Right kidney (tissue), 9 donors: ENCODE measurements at places on chromosomes 2 and 18.
A peak's percentile ranks its signal among the peaks of the same experiment; 100 is the strongest.

GRCh38 chr2:164771897-164772296, 69.7 kb downstream of the COBLL1 start:
- no peak for DNase-seq

DNA sequence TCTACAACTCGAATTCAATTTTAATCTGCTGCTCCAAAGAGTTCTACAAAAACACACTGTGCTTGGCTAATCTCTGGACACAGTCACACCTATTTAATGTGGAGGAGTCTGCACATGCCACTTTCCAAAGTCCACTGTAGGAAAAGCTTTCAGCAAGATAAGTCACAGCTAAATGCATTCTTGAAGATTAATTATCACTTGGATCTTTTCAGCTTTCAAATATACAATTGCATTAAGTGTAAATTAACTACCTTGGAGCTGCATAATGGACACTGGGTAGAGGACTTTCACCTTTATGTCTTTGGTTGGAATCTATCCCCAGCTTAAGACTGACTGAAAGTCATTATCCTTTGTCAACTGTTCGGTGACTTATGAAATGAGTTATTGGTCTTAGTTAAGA, 565.1 kb downstream of the PIK3C3 start:
- no peak for DNase-seq

DNA sequence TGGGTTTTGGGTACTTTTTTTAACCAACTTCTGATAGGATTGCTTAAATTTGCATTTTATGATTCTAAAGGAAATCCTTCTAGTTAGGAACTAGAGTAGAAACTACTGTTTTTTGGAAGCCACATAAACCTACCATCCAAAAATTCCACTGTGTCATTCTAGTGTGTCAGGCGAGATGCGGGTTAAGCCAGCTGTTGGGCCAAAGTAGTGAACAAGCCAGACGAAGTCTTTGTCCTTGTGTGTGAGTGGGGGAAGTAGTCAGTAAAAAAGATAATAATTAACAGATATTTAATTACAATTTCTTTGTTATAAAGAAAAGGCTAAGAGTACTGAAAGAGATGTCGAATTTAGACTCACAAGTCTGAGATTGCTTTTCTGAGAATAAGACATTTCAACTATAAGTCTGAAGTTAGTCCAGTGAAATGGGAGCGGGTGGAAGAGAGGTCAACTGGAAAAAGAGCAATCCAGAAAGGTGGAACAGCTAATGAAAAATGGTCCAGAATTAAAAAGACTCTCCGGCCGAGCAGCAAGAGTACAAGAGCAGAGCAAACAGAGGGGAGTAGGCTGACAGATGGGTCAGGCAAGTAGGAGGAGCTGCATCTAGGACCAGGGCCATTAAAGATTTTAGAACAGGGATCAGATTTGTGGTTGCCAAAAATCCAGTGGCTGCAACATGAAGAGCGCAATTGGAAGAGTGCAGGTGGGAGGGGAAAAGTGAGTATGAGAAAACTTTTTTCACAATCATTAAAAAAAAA, 1.5 kb downstream of the EPB41L5 start:
- DNase-seq: peak; percentile 48

DNA sequence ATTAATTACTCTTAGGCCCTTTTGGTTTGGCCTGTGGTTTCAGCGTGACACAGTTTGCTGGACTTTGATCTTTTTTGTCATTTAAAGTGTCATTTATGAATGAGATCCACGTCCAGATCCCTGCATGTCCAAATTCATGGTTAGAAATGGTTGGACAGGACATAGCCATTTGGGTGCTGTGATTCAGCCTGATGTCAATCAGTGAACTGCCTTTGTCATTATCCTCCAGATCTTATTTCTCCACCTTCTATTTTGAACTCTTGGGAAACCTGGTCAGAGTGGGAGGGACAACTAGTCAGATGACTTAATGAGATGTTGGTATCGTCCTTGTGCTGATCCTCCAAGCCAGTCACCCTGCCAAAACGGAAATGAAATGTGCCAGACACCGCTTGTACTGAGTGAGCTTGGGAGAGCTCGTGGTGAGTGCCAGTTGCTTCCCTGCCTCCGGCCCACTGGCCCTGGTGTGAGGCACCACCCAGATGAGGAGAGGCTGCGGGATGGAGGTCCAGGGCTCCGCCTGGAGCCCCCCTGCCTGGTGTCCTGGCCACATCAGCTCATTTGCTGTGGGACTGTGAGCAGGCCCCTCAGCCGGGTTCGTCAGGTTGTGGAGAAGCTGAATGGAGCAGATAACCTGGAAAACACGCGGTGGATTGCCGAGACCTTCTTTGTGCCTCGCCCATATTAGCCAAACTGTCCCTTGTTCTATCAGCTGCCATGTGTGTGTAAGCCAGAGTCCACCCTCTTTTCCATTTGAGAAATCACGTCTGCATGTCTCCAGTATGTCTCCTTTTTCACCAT, 70.1 kb downstream of the DGKD start:
- no peak for DNase-seq

- no peak for DNase-seq
These were observed 625.5 kb downstream of the ARHGAP15 start for GRCh38 chr2:143754742-143755141.

DNA sequence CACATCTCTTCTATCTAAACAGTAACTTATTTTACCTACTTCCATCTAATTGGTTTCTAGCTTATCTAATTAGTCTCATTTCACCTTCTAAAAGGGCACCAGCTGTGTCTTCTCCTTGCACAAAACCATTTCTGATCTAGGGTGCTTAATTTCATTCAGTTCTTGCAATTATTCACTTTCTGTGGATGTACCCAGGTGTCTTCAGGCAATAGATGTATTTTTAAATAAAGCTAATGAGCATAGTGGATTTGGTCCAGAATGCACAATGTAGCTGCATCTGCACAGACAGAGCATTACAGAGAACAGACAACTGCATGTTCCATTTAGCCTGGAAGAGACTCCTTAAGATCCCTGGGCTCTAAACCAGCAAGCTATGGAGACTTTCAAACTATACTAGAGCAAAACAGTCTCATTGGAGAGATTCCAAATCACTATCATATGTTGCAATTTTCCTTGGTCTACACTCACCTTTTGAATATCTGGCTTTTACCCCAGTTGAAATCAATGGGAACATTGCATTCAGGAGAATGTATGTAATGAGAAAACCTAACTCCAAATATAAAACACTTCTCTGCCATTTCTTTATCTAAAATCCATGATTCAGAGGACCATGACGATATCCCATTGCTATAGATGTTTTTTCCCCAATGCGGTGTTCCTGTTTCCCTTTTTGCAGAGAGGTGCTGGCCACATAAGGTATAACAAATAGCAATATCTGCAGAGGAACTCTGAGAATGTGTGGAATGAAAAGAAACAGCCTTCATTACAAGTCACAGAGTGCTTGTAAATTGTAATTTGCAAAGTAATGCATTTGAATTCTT, 3.5 kb upstream of the RFX8 start:
- DNase-seq: no peak

DNA sequence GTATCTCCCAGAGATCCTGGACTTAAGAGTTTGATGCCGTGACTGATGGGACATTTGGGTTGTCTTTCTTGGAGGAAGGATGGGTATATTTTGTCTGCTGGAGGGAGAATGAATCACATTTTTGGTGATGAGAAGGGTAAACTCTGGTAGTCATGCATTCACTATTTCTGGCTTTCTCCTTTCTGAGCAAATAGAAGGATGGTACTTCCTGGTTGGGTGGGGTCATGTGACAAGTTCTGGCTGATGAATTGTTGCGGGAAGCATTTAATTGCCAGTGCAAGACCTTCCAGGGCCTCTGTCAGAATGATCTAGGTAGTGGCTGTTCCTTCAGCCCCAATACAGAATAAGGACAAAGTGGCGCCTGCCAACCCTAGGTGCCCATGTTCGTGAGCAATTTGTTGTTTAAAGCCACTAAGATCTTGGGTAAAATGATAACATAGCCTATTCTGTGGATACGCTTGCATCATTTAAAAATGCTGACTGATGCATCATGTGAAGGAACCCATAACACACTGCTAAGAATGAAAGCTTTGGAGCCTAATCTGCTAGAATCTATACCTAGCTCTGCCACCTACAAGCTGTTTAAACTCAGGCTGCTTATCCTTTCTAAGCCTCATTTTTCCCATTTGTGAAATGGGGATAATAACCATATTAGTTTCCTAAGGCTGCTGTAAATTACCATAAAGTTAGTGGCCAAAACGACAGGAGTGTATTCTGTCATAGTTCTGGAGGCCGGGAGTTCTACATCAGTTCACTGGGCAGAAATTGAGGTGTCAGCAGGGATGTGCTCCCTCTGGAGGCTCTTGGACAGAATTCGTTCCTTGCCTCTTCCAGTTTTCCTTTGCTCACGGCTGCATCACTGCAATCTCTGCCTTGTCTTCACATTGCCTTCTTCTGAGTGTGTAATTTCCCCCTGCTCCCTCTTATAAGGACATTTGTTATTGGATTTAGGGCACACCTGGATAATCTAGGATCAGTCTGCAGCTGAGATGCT, 281.3 kb downstream of the AGPS start:
- no peak for DNase-seq

DNA sequence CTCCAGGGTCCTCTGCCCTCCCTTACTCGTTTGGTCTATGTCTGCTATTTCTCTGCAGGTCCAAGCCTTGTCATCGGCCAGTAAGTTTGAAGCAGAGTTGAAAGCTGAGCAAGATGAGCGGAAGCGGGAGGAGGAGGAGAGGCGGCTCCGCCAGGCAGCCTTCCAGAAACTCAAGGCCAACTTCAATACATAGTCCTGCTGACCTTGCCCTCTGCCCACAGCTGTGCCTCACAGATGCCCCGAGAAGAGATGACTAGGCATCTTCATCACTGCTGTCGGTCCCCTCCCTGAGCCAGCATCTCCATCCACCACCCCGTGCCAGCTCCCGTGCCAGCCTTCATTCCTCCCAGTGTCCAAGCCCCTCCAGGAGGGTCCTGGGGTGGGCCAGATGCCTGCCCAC, 15.6 kb upstream of the GIGYF2 start:
- no peak for DNase-seq

- no peak for DNase-seq
These were observed 56.6 kb downstream of the UBE2E3 start for GRCh38 chr2:181036848-181037603.

DNA sequence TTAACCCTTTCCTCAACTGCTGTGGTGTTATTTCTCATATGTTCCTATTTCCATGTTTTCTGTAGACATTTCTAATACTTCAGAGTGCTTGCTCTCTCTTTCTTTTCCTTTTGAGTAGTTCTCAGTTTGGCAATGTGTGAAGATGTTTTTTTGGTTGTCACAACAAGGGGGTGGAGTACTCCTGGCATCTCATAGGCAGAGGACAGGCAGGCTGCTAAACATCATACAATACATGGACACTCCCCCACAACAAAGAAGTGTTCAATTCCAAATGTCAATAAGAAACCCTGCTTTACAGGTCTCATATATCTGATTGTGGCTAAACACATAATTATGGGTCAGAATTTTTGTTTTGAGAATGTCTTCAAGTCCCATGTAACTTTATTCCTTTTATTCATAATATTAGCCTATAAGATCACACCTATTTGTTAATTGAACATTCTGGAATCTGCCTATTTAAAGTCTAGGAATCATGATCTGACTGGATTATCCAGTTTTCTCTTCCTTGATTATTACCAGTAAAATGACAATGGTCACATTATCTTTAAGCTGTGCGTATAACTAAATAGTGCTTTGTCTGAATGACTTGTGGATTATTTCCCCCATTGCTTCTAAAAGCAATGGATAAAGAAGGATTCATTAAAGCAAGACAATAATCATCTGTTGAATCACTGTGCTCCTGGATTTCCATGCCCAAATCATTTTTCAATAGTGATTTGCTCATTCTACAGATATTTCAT, 46.8 kb upstream of the ITPRID2 start:
- no peak for DNase-seq

GRCh38 chr2:230872968-230873660, 8.4 kb downstream of the ITM2C start:
- no peak for DNase-seq

DNA sequence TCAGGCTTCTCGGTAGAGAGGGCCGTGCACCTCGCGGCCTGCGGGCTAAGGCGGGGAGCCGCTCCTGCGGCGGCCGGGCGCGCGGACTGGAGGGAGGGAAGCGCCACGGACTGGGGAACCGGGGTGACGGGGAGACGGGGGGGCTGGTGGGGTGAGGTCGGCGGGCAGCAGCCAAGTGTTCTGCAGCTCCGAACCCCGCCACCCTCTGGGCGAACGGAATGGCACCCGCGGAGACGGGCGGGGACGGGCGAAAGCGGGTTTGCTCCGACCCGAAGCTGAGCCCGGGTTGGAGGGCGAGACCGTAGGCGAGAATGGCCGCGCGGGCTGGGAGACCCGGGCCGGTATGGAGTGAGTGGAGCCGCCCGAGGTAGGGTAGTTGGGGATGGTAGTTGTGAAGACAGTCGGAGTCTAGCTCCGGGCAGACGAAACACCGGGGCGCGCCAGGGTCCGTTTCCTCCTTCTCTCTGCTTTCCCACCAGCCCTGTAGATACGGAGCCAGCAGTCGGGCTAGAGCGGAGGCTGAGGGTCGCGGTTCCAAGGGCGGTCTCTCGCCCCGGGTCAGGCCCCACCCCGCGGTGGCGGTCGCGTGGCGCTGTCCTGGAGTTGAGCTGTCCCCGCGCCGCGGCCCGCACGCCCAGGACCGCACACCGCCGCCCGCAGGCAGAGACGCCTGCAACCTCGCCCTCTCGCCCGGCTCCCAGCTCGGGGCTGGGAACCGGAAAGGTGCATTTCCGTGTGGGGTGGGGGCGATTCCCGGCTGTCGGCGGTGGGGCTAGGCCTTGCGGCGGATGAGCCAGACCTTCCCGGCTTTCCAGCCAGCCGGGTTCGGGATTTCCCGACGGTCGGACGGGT, 160.3 kb upstream of the SIX2 start:
- DNase-seq: peak; percentile 86

- DNase-seq: no peak
These were observed 795.8 kb upstream of the SALL3 start for GRCh38 chr18:78183815-78184214.

DNA sequence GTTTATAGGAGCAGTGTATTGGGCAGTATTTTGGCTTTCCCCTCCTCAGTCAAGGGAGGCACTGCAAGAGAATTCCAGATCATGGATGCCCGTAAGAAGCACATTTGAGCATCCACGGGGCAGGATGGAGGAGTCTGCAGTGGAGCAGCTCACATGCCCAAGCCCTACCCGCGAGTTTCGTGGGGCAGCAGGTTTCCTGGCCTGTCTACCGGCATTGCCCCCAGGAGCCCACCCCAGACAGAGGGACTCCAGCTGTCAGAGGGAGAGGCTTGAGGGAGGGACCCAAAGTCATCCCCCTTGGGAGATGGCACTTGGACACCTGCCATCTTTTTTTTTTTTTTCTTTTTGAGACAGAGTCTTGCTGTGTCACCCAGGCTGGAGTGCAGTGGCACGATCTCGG, 31.3 kb downstream of the TMEM177 start:
- DNase-seq: no peak
